ENCODE measurements at places on chromosomes 3 and 15. TPM values are rescaled to one million over a fixed set of nuclear protein-coding genes. Genes with fewer than 3 reads are reported as not detected.

CHST14 gene
- 4.0 TPM for total RNA-seq

RBPMS2 gene
- total RNA-seq: 0.48 TPM

DNA sequence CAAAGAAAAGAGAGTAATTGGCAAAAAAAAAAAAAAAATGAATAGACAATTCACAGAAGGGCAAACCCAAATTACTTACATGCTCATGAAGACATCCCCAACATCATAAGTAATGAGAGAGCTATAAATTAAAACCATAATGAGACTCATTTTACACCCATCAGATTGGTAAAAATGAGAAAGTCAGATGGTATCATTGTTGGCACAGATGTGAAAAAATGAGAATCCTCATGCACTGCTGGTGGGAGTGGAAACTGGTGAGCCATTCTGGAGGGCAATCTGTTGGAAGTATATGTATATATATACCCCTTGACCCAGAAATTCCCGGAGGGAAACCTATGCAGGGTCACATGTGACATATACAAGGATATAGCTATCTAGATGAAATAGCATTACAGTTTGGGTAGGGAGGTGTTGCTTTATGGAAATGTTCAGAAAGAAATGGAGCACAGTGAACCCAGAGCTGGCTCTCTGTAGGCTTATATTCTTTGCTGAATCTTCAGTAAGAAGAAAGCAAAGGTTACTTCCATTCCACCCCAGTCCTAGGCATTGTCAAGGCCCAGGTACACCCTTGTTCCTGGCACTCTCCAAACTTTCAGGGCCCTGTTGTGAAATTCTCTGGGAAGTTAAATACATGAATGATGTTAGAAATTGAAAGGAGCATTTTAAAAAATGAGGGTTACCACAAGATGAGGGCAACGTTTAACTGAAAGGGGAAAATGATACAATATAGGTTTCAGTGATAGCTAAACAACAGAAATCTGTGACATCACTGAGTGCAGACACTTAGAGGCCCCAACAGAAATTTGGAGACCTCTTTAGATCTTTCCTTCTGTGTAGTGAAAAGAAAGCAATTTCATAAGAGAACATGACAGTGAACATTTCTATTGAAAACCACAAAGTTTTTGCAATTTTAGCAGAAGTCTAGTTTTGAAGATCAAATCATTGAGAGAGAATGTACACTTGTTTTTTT, 132.7 kb upstream of the TPRG1 start:
- ATAC-seq: no peak

- peak; percentile 95 for ATAC-seq
Measured at GRCh38 chr15:52306270-52306669, 10.7 kb upstream of the MYO5C start.

GRCh38 chr3:2984831-2985220, 125.3 kb downstream of the IL5RA start:
- no peak for ATAC-seq

DNA sequence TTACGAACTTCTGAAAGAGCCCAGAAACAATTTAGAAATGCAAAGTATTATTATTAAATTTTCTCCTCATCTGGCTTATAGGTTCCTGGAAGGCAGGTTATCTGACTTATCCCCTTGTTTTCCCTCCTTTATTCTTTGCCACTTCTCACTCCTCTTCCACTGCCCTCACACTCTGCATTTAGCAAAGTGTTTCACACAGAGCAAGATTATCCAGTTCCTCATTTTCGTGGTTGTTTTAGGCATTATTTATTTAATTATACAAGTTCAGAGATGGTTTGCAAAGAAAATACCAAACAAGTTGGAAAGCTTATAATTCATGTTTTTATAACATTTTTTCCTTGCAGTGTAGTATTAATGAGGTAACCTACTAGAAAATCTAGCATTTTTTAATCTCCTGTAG, 544.9 kb downstream of the NSUN3 start:
- no peak for ATAC-seq

DNA sequence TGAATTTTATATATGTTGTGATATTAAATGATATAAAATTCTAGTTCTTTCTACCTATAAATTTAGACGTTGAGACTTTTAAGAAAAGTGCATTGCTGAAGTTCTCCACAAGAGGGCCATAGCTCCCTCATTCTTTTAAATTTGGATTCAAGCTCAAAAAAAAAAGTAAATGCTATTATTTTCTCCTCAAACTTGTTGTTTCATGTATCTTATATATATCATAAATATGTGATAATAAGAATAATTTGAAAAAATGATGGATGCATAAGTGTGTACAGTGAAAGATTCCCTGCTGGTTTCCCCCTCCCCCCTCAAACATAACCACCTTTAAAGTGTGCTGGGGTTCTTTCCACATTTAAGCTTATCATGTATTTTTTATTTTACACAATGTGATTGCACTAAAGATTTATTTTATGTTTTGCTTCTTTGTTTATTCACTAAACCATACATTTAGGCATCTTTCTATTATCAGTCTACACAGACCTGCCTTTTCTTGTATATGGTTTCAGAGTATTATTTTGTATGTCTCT, 769.4 kb upstream of the GOLIM4 start:
- no peak for ATAC-seq

GRCh38 chr15:65653801-65654521, 32.2 kb downstream of the SLC24A1 start:
- ATAC-seq: no peak

GRCh38 chr3:66537735-66538134, 36.9 kb upstream of the LRIG1 start:
- ATAC-seq: no peak

GRCh38 chr15:39789736-39790135, 7.1 kb upstream of the FSIP1 start:
- no peak for ATAC-seq

DNA sequence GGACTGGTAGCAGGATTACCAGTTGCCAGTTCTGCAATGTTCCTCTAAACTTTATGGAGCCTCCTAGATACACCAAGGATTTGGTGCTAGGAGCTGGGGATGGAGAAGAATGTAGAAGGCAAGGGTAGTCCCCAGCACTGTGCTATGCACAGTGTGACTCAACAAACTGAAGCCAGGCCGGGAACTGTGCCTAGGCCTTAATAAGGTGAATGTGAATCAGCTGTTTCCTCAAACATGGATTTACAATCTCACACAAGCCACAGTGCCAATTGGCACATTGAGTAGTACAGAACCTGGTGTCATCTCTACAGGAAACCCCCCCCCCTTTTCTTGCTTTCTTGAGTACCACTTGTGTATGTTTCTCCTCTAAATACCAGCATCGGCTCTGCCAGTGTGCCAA, 32.5 kb downstream of the MRPS25 start:
- no peak for ATAC-seq

DNA sequence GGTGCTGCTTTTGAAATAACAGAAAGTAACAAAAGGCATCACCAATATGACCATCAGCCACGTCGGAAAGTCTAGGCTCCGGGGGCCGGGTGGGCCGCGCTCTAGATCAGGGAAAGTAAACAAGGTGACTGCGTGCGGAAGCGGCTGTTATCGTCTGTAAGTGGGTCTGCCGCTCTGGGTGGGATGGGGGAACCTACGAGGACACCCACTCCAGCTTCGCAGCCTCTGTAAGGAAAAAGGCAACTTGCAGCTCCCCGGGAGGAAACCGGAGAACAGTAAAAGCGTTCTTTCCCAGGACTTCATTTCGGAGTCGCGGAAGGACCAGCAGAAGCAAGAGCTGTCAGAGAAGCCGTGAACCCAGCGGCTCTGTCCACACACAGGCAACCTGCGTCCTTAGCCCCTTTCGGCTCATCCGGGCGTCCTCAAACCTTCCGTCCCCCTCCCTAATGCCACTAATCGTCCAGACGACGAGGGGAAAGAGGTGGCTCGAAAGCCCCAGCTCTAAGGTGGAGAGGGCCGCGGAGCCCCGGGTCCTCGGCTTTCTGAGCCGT, 461 bp downstream of the XRN1 start:
- peak; percentile 51 for ATAC-seq

All from esophagus mucosa (tissue), 1 donor.